ENCODE measurements at places on chromosomes 11 and 22.

GRCh38 chr11:32297611-32298011, 137.7 kb downstream of the WT1 start:
- DNase-seq, result no peak

- no peak for DNase-seq
These were observed 170.9 kb upstream of the CTSC start for GRCh38 chr11:88508418-88508758.

DNA sequence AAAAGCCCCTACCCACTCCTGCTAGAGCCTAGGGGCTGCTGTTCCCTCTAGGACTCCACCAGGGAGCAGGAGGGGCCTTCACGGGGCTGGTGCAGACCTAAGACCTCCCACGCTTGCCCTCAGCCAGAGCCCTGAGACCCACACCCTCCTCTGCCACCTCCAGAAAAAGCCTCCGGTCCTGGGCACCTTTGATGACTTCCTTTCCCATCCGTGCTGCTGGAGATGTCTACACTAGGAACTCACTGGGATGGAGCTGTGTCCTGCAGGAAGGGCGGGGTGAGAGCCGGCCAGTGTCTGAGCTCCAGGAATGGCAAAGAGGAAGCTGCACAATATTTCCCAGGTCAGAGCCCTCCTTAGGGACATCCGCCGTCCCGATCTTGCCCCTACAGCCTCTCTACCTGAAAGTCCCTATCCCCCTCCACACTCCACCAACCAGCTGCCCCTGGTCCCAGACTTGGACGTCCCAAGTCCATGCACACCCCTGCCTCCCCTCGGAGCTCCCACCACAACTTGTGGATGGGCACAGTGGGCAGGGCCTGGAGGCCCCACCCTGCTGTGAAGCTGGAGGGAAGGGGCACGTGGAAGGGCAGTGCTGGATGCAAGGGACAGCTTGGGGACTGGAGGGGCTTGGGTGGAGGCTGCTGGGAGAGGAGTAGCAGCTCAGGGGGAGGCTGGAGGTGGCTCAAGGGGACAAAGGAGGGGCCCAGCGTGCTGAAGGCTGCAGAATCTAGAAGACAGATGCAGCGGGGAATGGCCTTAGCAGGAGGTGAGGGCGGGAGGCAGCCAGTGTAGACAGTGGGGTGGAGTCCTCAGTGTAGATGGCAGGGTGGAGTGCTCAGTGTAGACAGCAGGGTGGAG, 13.5 kb upstream of the LRP5 start:
- no peak for DNase-seq

- peak; percentile 58 for DNase-seq
These were observed 2.9 kb downstream of the ZP1 start for GRCh38 chr11:60870276-60870675.

GRCh38 chr11:75429902-75430713, 2.9 kb downstream of the KLHL35 start:
- no peak for DNase-seq

DNA sequence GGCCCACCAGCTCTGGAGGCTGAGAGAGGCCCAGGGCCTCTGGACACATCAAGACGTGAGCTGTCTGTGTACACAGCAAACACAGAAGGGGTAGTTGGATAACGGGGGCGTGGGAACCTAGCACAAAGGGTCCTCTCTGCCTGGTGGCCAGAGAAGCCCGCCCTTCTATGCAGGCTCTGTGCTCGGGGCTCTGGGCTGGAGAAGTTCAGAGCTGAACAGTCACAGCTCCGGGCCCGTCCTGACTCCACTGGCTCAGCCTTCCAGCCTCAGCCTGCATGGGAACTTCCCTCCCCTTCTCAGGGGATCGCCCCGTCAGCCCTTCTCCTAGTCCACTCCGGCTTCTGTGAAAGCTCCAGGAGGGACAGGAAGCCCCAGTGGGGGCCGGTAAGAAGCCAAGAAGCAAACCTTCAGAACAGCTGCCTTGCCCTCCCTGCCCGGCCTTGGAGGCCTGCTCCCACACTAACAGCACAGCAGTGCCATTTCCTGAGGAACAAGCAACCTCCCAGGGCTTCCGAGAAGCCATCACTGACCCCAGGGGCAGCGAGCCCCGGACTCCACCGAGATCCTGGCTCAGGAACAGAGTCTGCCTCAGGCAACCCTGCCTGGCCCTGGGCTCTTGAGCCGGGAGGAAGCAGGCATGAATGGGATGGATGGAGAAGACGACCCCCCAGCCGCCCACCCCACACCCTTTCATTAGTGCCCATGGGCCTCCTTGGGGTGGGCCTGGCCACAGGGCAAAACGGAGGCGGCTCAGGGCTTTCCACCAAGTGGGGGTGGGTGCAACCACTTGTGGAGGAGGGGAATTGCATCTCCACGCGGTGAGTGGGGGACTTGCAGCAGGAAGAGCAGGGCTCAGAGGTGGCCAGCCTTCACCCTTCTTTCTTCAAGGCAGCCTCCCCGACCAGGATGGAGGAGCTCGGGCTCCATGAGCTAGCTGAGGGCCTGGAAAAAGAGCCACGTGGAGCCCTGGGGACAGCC, 119.8 kb downstream of the ST3GAL4 start:
- no peak for DNase-seq

GRCh38 chr22:26718905-26719304, 61.5 kb downstream of the MIAT start:
- no peak for DNase-seq

DNA sequence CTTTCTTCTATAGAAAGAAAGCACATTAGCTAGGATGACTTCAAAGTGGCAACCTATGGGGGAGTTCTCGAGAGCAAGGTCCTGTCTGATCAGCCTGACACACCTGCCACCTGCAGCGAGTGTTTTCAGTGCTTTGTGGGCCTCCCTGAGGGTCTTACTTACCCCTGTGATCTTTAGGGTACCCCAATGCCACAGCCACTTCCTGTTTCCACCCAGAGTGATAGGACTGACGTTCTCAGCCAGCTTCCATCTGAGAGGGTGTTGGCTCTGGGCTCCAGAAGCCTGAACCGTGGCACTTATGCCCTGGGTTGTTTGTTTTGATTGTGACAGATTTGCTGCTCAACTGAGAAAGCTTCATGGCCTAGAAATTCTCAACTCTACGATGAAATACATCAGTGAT, 21.7 kb upstream of the ANKK1 start:
- DNase-seq, result no peak

DNA sequence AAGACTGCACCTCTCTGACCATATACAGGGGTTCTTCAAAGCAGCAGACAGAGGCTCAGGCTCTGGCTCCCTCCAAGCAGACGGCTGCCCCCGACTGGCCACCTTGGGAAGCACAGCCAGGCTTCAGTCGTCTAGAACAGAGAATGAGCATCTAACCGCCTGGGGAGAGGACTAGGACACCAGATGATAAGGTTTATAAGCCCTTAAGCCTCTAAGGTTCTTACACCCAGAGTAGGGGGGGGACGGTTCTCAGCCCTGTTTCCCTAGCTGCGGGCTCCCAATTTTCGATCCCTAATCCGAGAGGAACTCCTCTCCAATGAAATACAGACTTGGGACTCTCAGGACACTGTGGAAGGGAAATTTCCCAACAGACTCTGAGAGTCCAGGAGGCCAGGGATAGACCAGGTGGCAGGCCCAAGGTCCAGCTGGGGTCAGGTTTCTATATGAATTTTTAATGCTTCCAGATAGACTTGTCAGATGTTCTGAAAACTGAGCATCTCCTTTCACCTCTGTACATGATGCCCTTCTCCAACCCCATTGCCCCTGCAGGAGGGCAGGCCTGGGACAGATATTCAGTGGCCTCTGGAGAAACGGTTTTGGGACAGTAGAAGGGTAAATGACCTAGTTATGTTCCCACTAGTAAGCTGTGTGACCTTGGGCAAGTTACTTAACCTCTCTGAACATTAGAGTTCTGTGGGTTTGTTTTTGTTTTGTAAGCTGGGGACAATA, 20.2 kb downstream of the RTN4RL2 start:
- DNase-seq, result peak; percentile 33

GRCh38 chr11:6608726-6609501, 3.1 kb downstream of the TAF10 start:
- DNase-seq, result peak; percentile 70

DNA sequence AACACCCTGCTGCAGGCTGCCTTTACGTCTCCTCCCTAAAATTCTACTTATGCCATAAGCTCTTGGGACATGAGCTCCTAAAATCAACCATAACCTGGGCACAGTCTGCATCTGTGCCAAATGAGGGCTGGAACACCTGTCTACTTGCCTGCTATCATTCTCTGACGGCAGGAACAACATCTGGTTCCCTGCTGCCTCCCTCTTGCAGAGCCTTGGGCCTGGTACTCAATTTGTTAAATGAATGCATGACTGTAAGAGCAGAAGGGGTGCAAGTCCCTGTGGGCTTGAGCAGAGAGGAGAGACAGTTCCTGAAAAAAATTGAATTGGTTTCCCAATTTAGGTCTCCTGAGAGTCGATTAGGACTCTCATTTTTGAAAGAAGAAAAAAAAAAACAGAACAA, 66.7 kb upstream of the CSNK2A3 start:
- no peak for DNase-seq

DNA sequence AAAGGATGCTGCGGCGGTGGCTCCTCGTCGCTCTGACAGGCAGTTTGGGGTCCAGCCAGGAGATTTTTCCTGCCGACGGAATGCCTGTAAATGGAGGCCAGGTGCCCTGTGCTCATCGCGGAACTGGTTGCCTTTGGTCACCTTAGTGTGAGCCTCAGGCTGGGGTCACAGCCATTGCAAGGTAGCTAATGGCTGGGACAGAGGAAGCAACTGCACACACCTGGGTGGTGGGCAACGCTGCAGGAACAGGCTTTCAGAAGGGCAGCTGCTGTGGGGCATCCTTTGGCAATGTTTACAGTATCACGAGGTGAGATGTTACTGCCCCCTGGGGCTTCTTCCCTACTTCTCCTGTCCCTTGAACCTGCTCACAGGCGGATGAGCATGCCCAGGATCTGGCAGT, 205.5 kb downstream of the GRIK4 start:
- peak; percentile 46 for DNase-seq

GRCh38 chr11:11856638-11857037, 14.9 kb downstream of the USP47 start:
- no peak for DNase-seq

DNA sequence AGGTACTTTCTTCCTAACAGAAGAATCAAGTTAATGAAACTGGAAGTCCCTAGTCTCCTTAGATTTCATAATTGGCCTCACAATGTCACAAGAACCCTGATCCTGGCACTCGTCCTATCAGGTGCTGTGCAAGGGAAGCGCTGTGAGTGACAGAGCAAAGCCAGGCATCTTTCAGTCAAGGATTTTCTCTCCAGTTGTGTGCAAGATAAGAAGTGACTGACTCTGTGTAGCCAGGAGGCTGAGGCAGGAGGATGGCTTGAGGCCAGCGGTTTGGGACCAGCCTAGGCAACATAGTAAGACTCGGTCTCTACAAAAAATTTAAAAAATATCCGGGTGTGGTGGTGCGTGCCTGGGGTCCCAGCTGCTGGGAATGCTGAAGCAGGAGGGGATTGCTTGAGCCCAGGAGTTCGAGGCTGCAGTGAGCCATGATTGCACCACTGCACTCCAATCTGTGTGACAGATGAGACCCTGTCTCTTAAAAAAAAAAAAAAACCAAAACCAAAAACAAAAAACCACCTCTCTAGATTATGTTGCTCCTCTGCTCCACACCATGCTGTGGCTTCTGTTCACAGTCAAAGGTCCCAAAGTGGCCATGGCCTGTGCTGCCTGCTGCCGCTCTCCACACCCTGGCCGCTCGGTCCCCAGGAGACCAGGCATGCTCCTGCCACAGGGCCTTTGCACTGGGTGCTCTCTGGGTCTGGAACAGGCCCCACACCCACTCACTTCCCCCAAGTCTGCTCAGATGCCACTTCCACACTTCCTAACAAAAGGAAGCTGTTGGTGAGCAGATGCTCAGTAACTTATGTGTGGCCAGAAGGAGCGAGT, 54.2 kb upstream of the CLDN5 start:
- DNase-seq, result peak; percentile 61

- no peak for DNase-seq
These were observed 15.7 kb upstream of the FBXO3 start for GRCh38 chr11:33790040-33790439.

- DNase-seq, result no peak
These were observed 1726.1 kb upstream of the RAG2 start for GRCh38 chr11:38323961-38324761.

- no peak for DNase-seq
These were observed 1070.3 kb downstream of the JRKL start for GRCh38 chr11:97460091-97460490.

DNA sequence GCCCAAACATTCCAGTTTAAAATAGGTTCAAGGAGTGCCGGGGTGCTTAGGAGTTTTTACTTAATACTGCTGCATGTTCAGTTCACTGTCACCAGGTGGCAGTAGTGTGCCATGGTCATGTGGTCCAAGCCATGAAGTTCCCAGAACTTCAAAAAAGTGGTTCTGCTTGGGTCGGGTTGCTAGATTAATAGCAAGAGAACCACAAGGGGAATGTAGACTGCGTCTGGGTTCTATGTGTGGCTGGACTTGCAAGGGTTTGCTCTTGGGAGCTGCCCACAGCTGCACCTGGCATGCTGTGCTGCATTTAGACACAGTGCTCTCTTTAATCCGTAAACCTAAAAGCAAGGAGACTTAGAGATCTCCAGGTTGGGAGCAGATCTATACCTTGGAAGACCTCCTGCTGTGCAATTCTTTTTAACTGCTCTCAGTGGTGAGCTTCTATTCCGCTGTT, 6.5 kb upstream of the SPON1 start:
- peak; percentile 45 for DNase-seq

DNA sequence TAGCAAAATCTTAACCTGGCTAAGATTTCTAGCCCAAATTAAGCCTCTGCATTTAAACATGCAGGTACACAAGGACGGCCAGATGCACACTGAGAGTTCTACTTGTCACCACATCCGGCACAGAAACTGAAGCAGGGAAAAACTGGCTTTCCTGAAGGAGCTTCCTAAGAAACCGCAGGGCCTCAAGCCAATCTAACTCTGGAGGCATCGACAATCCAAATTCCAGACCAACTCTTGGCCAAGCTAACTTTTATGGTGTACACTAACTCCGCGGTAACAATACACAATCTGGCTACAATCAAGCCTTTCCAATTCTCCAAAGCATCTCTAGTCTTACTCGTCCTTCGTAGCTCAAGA, 1.2 kb downstream of the MSANTD2 start:
- no peak for DNase-seq

DNA sequence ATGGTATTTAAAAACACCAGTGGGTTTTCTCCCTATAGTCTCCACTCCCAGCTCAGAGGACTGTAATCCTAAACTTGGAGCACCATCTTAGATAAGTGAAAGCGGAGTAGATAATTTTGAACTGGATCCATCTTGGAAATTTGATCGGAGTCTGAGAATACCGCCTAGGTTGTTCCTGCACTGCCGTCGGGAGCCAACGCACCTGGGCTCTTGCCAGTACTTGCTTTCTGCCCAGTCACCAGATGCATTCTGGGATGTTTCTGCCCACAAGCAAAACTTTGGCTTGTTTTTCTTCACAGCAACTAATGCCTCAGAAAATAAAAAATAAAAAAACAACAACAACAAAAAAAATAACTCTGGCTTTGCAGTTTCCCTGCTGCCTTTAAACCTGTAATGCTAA, 113.0 kb upstream of the MTMR2 start:
- DNase-seq, result no peak

Measured in lower leg skin (tissue), 4 donors.